ENCODE measurements at places on chromosomes 6 and 20.
A peak's percentile ranks its signal among the peaks of the same experiment; 100 is the strongest.

DNA sequence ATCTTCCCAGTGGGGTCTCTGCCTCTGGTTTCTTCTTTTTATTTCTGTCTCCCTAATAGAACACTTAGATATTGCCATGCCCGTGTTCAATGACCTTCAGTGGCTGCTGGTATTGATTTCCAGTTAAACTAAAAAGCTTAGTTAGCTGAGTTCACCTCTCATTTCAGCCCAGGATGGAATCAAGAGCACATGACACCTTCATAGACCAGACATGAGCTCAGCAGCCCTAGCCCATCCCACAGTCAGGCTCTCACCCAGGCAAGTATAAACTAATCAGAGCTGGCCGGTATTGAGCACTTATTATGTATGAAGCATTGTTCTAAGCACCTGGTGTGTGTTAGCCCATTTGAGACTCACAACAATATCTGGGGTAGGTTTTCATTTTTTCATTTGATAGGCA is 33.7 kb upstream of the PLEKHG1 start:
- no peak for DNase-seq

DNA sequence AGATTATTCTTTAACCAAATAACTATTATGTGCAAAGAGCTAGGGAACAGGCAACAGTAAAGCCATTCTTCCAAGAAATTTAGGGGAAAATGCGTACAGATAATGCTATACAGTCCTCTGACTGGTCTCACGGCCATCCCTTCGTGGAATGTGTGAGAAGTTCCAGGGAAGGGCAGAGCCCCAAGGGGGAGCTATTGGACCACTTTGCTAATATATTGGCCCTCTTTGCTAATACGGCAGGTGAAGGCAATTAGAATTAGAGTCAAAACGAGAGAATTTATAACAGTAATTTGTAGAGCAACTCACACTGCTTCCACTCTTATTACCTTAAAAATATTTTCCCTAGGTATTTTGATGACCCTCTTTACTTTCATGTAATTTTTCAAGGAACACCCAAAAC is 140.4 kb downstream of the IMPG1 start:
- no peak for DNase-seq

DNA sequence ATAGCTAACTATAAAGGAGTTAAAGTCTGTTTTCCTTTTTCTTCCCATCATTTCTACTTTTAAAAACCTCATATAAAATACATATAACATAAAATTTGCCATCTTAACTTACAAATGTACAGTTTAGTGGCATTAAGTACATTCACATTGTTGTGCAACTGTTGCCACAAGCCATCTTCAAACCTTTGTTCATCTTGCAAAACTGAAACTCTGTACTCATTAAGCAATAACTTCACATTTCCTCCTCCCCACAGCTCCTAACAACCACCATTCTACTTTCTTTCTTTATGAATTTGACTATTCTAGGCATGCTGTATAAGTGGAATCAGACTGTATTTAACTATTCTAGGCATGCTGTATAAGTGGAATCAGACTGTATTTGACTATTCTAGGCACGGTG is 4.5 kb downstream of the CCDC170 start:
- DNase-seq = no peak

DNA sequence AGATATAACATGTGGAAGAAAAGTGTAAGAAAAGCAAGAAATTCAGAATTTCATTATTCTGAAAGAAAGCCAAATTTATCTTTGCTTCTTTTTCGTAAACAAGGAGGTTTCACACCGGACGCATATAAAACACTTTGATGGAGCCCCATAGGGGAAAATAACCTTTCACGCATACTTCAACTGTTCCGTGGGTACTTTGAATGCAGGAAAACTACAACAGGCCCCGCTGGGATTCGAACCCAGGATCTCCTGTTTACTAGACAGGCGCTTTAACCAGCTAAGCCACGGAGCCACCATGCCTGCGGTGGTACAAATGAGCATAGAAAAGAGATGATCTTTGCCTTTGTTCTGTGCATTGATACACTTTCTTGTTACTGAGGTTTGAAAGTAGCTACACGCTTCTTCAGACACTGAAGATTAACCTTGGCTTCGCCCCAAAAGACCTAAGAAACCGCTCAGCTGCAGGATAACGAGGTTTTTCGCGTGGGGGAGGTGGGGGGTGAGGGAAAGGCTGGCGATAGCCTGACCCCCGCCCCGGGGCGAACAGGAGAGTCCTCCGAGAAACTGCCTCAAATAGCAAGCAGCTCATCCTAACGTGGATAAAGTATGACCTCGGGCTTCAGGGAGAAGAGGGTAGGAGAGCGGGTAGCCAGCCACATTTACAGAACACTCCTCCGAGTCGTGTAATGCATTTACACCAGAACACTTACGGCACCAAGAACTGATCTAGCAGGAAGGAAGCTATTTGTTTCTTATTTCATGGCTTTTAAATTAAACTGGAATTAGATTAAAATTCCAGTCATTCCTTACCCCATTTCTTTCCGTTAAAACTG is 5.3 kb upstream of the HMGN4 start:
- DNase-seq = peak; percentile 97

GRCh38 chr6:158255275-158255988 is 56.8 kb upstream of the TULP4 start:
- no peak for DNase-seq

- DNase-seq = no peak
Measured at GRCh38 chr6:53309059-53309900, 39.5 kb downstream of the ELOVL5 start.

DNA sequence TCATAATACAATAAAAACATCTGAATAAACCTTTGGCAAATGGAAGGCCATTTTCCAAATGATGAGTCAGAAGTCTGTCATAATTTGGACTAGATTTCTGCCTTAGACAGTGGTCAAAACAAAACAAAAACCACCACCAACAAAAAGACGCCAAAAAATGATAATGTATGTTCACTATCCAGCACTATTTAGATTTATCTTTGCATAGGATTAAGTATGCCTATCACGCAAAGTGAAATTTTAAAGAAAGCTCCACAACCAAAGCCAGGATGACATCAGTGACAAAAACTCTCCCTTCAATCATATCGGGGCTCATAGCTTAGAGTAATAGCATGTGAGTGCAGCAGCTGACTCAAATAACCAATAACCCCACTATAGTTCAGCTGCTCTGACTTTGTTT is 201.9 kb downstream of the MOXD1 start:
- no peak for DNase-seq

GRCh38 chr6:108591040-108591816 is 30.5 kb downstream of the FOXO3 start:
- DNase-seq = no peak

Data from activated CD4-positive, alpha-beta T cell treated with anti-CD3 and anti-CD28 coated beads, Interleukin-2, amount 10 ng/mL, durations not matched to agents 24 days and 14 days (primary cell).